Aorta (tissue), 5 donors: ENCODE measurements at places on chromosomes 16 and 17. TPM values are rescaled to one million over a fixed set of nuclear protein-coding genes. Genes with fewer than 3 reads are reported as not detected.
A peak's percentile ranks its signal among the peaks of the same experiment; 100 is the strongest.

The GSG1L gene
- total RNA-seq = 1.6 TPM

The HS3ST3A1 gene
- total RNA-seq = 0.33 TPM

The TRIM25 gene
- 38.0 TPM for total RNA-seq

DNA sequence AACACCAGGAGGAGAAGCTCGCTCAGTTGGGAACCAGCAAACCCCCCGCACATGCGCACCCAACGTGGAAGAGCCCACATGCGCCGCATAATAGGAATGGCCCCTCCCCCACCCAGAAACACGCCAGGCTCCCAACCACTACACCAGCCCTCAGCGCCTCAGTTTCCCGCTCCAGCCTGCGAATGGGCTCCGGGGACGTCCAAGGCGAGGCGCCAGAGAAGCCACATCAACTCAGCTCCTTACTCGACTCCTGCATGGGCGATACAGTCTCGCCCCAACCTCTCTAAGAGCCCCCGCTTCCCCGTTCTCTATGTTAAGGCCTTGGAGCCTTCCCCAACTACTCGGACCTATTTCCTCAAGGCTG, 504 bp downstream of the SRSF1 start:
- H3K27ac ChIP-seq = peak overlapping the region; percentile 94
- H3K4me1 ChIP-seq = peaks cover 8% of the 10 kb centered on the region
- peak; percentile 85 for DNase-seq
- peaks cover 4% of the 10 kb centered on the region for H3K36me3 ChIP-seq
- H3K4me3 ChIP-seq = peak overlapping the region; percentile 83

- no peaks in the 10 kb centered on the region for H3K36me3 ChIP-seq
- DNase-seq = peak; percentile 55
- H3K4me1 ChIP-seq = no peaks in the 10 kb centered on the region
- H3K27me3 ChIP-seq = no peaks in the 10 kb centered on the region
- no peak overlapping the region for H3K4me3 ChIP-seq
These were observed 11.1 kb downstream of the IL4R start for GRCh38 chr16:27324851-27325301.

GRCh38 chr16:69514356-69514755, 51.4 kb upstream of the NFAT5 start:
- H3K4me3 ChIP-seq = no peak overlapping the region
- no peak overlapping the region for H3K27ac ChIP-seq
- no peaks in the 10 kb centered on the region for H3K4me1 ChIP-seq
- no peaks in the 10 kb centered on the region for H3K27me3 ChIP-seq

DNA sequence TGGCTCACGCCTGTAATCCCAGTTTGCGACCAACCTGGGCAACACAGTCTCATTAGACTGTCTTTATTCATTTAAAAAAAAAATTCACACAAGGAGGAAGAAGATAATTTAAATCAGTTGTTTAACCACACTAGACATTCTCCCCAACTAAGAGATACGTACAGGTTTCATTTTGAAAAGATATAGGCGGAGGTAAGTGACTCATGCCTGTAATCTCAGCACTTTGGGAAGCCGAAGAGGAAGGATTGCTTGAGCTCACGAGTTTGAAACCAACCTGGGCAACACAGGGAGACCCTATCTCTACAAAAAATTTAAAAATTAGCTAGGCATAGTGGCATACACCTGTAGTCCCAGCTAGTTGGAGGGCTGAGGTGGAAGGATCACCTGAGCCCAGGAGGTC, 5.3 kb downstream of the CMTM4 start:
- H3K27ac ChIP-seq = no peak overlapping the region
- DNase-seq = no peak
- H3K27me3 ChIP-seq = no peaks in the 10 kb centered on the region
- H3K4me1 ChIP-seq = no peaks in the 10 kb centered on the region
- H3K36me3 ChIP-seq = no peaks in the 10 kb centered on the region

- no peaks in the 10 kb centered on the region for H3K4me1 ChIP-seq
- H3K27ac ChIP-seq = peak overlapping the region; percentile 34
- H3K36me3 ChIP-seq = no peaks in the 10 kb centered on the region
- H3K4me3 ChIP-seq = peak overlapping the region; percentile 75
- H3K27me3 ChIP-seq = no peaks in the 10 kb centered on the region
These were observed 674 bp downstream of the TOM1L1 start for GRCh38 chr17:54901230-54901822.

GRCh38 chr16:27243725-27244362, 24.7 kb downstream of the NSMCE1 start:
- no peaks in the 10 kb centered on the region for H3K36me3 ChIP-seq
- peaks cover 10% of the 10 kb centered on the region for H3K4me1 ChIP-seq
- H3K27ac ChIP-seq = peak overlapping the region; percentile 4
- no peak for DNase-seq
- no peaks in the 10 kb centered on the region for H3K27me3 ChIP-seq

DNA sequence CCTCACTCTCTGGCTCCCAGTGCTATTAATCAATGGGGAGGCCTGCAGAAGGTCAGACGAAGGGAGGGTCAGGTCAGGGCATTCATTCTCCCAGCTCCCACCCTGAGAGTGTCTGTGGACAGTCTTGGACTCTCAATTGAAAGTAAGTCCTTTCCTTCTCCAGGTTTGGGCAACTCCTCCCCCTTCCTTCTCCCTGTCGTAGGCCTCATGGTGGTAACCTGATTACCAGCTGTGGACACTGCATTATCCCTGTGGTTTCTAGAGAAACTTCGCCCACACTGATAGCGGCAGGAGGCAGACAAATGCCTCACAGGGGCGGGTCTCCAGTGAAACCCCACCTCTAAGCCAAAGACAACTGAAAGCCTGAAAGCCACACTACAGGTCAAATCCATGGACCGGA, 57.7 kb upstream of the SLC25A19 start:
- H3K4me3 ChIP-seq = no peak overlapping the region
- no peak overlapping the region for H3K27ac ChIP-seq

DNA sequence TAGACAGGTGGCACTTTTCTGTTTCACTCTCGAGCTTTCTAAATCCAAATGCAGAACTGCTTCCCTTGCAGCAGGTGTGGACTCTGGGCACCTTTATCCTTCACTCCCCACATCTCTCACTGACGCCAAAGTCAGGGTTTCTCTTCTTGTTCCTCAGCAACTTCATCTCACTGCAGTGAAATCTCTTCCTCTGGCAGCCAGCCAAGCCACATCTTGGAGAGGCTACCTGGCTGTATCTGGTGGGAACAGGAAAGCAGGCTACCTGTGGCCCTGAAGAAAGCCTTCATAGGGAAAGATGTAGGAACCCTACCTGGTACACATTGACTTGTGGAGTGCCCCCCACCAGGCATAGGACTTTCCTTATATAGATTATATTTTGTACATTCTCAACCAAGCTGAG, 159.1 kb downstream of the UTP18 start:
- DNase-seq = no peak
- H3K4me3 ChIP-seq = no peak overlapping the region
- H3K36me3 ChIP-seq = no peaks in the 10 kb centered on the region
- H3K4me1 ChIP-seq = no peaks in the 10 kb centered on the region
- H3K27me3 ChIP-seq = peaks cover 2% of the 10 kb centered on the region
- no peak overlapping the region for H3K27ac ChIP-seq

DNA sequence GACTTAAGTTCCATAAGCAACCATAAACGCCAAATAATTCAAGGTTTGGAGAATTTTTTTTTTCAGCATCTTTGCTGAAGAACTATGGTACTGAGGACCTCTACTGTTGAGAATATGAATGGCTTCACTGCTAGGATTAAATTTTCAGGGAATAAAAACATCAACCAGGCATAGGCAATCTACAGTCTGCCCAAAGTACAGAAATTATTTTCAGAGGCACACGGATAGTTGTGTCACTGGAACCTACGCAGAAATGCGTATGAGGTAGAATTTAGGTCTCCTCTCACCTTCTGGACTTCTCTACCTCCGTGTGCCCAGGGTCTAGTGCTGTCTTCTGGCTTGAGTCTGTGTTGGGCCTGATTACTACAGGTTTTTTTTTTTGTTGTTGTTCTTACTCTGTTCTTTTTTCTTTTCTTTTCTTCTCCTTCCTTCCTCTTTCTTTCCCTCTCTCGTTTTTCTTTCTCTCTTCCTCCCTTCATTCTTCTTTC, 39.7 kb downstream of the NACA2 start:
- H3K27me3 ChIP-seq = no peaks in the 10 kb centered on the region
- no peaks in the 10 kb centered on the region for H3K36me3 ChIP-seq
- no peak overlapping the region for H3K4me3 ChIP-seq
- H3K4me1 ChIP-seq = no peaks in the 10 kb centered on the region
- DNase-seq = no peak
- no peak overlapping the region for H3K27ac ChIP-seq

GRCh38 chr17:70022175-70022574, 52.9 kb upstream of the KCNJ16 start:
- no peak for DNase-seq
- H3K36me3 ChIP-seq = no peaks in the 10 kb centered on the region
- H3K4me1 ChIP-seq = peaks cover 3% of the 10 kb centered on the region
- no peak overlapping the region for H3K27ac ChIP-seq

DNA sequence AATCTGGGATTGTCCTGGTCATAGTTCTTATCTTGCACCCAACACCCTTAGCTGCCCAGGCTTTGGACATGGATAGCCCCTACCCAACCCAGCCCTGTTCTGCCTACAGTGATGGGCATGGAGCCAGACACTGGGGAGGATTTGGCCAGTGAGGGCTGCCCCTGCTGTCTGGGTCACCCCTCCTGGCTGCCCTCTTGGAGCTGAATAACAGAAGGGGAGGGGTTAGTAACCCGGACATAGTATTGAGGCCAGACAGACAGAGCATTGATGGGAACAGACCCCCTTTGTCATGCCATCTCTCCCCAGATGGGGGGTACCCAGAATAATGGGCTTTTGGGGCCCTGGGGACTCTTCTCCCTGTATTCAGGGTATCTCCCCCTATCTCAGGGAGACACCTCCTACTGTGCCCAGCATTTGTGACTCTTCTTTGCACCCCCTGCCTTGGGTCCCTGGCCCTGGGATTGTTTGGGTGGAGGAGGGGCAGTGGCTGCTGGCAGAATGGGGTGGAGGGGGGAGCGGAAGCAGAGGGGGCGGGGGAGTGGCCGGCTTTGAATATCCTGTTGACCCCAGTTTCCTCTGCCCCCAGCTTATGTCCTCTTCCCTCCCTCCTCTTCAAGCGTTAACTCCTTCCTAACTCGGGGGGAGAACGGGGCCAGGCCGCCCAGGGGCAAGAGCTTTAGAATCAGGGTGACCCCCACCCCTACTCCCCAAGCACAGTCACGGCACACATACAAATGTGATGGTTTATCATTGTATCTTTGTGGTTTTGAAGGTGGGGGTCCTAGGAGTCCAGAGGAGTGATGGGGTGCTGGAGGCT, 17.0 kb downstream of the GJD3 start:
- no peak for DNase-seq
- H3K36me3 ChIP-seq = peaks cover 3% of the 10 kb centered on the region
- H3K27ac ChIP-seq = no peak overlapping the region
- no peak overlapping the region for H3K4me3 ChIP-seq

- no peak overlapping the region for H3K27ac ChIP-seq
- H3K36me3 ChIP-seq = no peaks in the 10 kb centered on the region
- no peaks in the 10 kb centered on the region for H3K4me1 ChIP-seq
- H3K4me3 ChIP-seq = no peak overlapping the region
- DNase-seq = no peak
These were observed 29.5 kb downstream of the SBK1 start for GRCh38 chr16:28321700-28322411.

DNA sequence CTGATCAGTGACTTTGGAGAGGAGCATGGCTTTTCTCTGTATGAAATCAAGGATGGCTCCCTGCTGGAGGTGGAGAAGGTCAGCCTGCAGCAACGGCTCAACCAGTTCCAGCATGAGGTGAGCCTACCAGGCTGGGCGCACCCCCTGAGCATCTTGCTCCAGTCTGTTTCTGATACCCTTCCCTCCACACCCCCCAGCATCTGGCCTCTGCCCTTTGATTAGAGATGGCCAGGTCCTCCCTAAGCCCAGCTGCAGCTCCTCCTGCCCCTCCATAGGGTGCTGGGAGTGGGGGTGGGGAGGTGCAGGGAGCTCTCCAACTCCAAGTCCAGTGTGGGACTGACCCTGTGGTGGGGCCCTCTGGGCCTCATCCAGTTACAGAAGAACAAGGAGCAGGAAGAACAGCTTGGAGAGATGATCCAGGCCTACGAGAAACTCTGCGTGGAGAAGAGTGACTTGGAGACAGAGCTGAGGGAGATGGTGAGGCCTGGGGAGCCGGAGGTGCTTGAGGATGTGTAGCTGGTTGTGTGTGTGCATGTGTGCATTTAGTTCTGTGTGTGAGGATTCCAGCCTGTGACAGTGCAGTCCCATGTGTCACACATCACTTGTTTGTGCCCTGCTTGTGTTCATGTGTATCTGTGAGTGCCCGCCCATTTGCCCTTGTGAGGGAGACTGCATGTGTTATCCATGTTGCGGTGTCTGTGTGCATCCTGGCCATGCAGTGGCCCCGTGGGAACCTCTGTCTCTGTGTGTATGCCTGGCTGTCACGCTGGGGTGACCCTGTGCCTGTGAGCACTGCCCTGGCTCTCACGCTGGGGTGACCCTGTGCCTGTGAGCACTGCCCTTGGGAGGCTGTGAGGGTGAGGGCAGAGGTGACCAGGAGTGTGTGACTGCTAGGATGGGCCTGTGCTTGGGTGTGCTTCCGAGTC, 3.0 kb downstream of the TBKBP1 start:
- no peak overlapping the region for H3K27ac ChIP-seq
- DNase-seq = no peak
- H3K36me3 ChIP-seq = no peaks in the 10 kb centered on the region
- H3K4me3 ChIP-seq = no peak overlapping the region

GRCh38 chr16:56747486-56748045, 17.6 kb downstream of the NUP93 start:
- no peaks in the 10 kb centered on the region for H3K36me3 ChIP-seq
- no peak overlapping the region for H3K27ac ChIP-seq
- H3K4me1 ChIP-seq = peaks cover 2% of the 10 kb centered on the region
- no peak for DNase-seq
- no peaks in the 10 kb centered on the region for H3K27me3 ChIP-seq
- H3K4me3 ChIP-seq = no peak overlapping the region

- H3K4me3 ChIP-seq = no peak overlapping the region
- no peaks in the 10 kb centered on the region for H3K36me3 ChIP-seq
- no peaks in the 10 kb centered on the region for H3K27me3 ChIP-seq
- no peak for DNase-seq
These were observed 3.8 kb downstream of the ACSF2 start for GRCh38 chr17:50429793-50430192.

DNA sequence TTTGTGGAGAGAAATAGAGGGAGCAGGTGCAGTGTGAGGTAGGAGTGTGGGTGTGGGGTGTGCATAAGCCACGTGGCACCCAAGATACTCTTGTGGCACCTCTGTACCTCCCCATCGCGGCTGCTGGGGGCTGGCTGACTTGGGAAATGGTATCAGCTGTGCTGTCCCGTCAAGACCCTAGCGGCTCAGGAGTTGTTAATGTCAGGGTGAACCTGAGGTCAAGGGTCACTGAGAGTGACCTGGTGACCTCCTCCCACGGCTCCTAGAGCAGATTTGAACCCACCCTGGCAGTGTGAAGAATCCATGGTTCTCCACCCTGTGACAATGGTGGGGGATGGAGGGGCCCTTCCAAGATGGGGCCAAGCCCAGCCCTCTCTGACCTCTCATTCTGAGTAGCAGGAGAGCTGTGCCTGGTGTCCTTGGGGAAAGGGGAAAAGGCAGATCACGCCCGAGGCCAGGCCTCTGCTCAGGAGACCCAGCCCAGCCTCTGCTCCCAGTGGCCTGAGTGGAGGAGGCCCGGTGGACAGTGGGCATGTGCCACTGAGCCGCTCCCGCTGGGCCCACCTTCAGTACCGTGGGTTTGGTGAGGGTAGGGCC, 3.0 kb upstream of the WFIKKN2 start:
- no peak overlapping the region for H3K4me3 ChIP-seq
- peak; percentile 72 for DNase-seq
- H3K4me1 ChIP-seq = no peaks in the 10 kb centered on the region
- H3K27me3 ChIP-seq = no peaks in the 10 kb centered on the region
